Breast epithelium (tissue), 4 donors: ENCODE measurements at places on chromosomes 7 and 10. TPM values are rescaled to one million over a fixed set of nuclear protein-coding genes. Genes with fewer than 3 reads are reported as not detected.

The RUFY2 gene
- 31.1 TPM for total RNA-seq

DNA sequence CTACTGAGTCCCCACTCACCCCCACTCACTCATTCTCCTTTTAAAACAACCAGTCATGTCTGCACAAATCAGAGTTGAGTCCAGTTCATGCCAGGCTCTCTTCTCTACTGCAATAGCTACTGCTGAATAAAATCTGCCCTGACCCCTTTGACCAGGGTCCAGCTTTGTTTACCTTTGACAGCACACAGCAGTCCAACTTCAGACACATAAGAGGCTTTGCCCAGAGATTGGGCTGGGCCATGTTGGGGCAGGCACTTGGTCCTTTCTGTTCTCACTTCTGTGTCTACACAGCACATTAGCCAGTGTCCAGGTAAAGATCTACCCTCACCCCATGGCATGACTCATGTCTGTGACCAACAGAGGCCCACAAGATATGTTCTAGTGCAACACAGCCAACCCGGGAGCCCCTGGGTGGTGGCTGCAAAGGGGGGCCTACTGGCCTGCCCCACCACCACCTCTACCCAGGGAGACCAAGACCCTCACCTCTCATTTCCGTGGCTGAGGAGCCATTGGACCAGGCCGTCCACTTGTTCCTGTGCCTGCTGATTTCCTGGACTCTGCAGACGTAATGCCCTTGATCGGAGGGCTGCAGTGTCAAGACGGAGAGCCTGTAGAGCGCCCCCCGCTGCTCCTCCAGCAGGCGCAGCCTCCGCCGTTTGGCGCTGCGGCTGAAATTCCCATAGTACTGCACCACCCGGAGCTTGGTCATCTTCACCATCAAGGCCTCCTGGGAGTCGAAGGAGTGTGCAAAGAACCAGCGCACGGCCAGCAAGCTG lies 8.0 kb downstream of the VSTM4 start:
- no peak for DNase-seq

The NFE2L3 gene
- total RNA-seq = 2.2 TPM

DNA sequence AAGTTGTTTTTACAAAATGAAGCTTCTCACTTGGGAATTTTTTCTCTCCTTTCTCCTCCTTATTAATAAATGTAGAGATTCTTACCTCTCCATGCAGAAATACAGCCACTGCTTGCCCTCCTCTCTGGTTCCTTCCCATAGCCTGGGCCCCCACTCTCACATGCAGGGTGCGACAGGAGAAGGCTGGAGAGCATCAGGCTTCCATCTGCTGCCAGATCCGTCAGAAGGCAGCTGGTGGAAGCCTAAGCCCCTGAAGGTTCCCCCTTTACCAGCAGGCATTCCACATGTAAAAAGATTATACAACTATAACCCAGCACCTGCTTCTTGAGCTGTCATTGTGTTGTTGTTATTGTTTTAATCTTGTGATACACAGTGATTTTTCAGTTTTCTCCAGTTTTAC lies 314.2 kb downstream of the LHFPL3 start:
- no peak for DNase-seq

- no peak for DNase-seq
Measured at GRCh38 chr7:129670656-129671055, 59.1 kb downstream of the NRF1 start.

The MYL10 gene
- not detected for total RNA-seq

DNA sequence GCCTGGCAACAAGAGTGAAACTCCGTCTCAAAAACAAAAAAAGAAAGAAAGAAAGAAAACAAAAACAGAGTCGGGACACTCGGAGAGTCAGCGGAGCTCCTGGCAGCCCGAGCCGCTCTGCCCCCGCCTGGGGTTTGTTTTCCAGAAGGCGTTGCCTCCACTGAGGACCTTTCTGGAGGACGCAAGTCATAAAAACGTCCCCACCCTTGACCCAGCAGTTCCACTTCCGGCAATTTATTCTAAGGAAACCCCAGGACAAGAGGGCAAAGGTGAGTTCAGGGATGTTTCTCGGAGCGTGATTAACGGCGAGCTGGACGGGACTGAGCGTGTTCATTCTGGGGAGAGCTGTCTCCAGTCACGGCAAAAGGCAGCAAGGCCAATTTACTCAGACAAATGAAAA lies 27.0 kb upstream of the SUN1 start:
- DNase-seq = no peak

GRCh38 chr7:42070068-42070467 lies 166.9 kb downstream of the GLI3 start:
- no peak for DNase-seq
